Hypothalamus (tissue), 51 donors: ENCODE measurements at places on chromosomes 4 and X.

- DNase-seq, result no peak
Measured at GRCh38 chr4:79551555-79551954, 143.5 kb upstream of the GK2 start.

- DNase-seq, result no peak
Measured at GRCh38 chr4:80897537-80898303, 132.8 kb upstream of the BMP3 start.

GRCh38 chr4:26413582-26413981, 76.7 kb downstream of the CCKAR start:
- DNase-seq, result no peak

GRCh38 chr4:54662901-54663585, 5.3 kb downstream of the KIT start:
- no peak for DNase-seq

- DNase-seq, result no peak
Measured at GRCh38 chrX:34659575-34659974, 2.5 kb upstream of the TMEM47 start.

DNA sequence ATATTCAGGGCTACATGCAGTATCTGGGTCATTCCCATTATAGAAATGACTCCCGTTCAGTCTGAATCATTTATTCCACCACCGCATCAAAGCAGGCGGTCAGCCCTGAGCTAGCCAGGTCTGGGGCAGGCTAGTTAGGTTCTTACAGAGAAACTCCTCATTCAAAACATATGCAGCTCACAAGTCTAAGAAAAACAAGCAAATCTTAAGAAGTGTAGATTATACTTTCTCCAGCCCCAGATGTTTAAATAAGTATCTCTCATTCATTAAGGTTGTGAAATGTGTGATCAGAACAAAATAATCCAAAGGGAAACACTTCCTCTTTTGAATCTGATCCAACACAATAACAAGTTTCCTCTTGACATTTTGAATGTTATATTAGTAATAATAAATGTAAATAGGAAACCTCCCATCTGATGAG, 441.9 kb downstream of the INPP4B start:
- DNase-seq, result no peak

GRCh38 chr4:142336251-142336934, 509.7 kb downstream of the INPP4B start:
- no peak for DNase-seq

DNA sequence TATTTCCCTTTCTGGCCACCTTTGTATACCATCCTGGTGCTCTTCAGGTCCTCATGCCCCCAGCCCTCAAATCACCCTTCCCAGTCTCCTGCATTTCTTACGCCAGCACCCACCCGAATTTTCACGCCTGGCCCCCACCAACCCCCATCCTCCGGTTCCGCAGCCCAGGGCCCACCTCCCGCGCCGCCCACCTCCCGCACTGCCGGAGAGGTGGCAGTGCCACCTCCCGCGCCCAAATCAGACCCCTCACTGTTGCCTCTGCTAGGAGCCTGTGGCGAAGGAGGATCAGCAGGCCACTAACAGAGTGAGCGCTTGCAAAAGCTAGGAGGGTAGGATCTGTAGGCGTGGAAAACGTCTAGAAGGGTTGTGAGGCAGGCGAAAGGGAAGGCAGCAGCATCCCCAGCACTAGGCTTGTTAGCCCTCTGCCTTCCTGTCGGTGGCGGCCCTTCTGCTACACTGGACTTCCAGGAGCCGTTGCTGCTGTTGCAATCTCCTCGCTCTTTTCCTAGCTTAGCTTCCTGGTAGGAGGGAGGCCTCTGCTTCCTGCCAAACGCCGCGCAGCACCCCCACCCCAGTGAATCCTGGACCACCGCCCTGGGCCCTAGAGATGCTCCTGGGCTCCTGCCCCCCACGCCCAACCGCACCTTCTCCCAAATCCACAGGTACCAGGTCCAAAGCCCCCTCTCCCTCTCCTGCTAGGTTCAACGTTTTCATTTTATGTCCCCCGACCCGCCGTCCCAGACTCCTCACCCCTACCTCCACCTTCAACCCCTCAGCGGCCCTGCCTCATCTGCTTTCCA, 51.0 kb downstream of the SPIN2B start:
- no peak for DNase-seq

- DNase-seq, result no peak
Measured at GRCh38 chrX:85111347-85111746, 107.7 kb downstream of the APOOL start.

DNA sequence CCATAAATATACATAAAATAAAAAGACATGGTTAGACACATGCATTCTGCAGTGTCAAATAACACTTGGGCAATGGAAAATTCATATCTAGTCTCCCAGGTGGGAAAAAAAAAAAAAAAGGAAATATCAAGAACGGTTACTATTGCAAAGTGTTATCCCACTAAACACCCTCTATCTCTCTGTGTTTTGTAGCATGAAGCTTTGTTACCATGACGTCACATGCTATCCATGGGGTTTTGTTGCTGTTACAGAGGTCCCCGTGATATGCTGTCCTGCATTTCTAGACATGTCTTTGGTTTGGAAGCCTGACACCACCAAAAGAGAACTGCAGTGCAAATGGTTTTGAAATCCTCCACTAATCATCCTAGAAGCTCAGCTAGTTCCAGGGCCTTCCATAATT, 50.7 kb upstream of the TLR3 start:
- no peak for DNase-seq

DNA sequence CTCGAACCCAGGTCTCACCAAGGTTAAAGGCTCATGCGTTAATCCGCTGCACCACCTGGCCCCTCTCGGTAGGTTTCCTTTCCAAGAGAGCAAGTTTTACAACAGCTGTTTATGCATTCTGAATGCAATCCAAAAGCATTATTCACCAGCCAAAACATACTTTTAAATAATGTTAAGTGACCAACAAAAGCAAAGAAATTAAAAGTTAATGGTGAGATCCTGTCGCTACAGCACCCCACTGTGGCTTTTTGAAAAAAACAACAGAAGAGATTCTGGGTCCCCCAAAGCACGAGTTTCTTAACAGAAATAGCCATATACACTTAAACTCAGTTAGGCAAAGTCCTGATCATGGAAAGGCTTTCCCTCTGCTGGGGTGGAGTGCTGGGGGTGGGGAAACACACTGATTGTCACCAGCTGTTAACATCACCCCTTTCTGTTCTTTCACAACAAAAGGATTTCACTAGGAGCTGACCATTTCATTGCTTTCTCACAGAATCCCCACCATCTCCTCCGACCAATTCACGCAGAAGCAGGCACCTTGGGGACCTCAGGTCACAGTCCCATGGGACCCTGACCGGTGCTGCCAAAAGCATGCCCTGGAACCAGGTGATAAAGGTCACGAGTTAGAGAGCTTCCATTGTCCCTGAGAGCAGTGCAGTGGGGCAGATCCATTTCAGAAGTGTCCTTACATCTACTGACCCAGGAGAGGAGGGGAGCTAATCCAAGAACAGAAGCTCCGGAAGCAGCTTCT, 51.2 kb downstream of the ZNF827 start:
- no peak for DNase-seq

GRCh38 chr4:126954537-126955291, 678.0 kb upstream of the INTU start:
- no peak for DNase-seq
